ENCODE measurements at places on chromosomes 6 and 20.

GRCh38 chr20:50464026-50464724 lies 46.0 kb upstream of the PTPN1 start:
- peak; percentile 16 for DNase-seq

- DNase-seq = no peak
These were observed 2.4 kb upstream of the SPEF1 start for GRCh38 chr20:3783511-3784195.

DNA sequence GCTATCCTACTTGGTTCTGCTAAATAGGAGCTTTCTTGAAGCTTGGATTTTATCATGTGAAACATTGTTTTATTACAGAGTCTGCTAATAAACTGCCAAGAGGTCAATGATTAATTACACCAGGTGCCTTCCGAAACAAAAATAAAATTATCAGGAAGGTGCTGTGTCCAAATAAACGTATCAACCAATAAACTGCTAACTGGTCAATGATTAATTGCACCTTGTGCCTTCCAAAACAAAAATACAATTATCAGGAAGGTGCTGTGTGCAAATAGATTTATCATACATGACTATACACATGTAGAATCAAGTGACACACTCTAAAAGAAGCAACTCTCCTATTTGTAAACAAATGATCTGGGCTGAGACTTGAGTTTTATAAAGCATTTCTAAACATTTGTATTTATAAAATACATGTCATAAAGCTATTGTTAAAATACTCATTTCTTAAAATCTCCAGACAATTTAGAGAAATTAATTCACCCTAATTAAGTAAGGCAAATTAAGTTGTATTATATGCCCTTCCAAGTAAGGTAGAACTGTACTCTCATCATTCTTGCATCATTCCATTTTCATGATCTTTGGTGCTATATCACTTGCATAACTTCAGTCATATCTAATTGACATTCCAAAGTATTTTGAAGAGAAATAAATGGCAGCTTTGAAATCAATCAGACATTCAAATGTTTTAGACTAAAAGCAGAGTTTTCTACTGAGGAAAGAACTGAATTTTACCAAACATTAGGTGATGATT lies 26.8 kb downstream of the SPTLC3 start:
- no peak for DNase-seq

DNA sequence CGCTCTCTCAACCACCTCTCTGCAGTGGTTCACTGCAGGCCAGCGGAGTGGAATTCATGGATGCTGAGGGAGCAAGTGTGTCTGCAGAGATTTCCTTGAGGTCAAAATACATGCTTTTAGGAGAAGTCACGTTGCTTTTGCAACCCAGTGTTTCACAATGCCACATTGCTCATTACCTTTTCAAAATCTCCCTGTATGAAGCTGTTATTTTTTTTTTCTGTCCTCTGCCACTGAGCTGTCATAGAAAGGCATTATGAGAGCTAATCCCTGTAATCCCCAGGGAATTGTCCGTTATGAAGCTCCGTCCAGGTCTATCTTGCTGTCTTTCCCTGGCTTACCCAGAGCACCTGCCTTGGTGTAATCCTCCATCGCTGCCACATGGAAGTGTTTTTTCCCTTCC lies 60.5 kb upstream of the SLC22A23 start:
- DNase-seq = no peak

GRCh38 chr6:81668615-81669047 lies 83.8 kb downstream of the TENT5A start:
- DNase-seq = no peak

- DNase-seq = no peak
These were observed 66.6 kb downstream of the PRND start for GRCh38 chr20:4788314-4788713.

DNA sequence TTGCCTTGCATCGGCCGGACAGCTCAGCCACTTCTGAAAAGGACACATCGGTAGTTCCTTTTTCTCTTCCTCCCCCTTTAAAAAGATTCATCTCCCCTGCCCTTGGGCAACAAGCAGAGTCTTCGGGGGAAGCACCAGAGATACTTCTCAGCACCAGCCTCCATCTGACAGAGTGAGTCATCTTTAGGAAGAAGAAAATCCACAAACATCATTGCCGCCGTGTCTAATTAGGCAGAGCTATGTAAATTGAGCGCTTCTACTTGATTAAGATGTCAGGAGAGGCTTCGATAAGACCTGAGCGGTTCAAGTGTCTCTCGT lies 186.4 kb downstream of the TAF4 start:
- no peak for DNase-seq

DNA sequence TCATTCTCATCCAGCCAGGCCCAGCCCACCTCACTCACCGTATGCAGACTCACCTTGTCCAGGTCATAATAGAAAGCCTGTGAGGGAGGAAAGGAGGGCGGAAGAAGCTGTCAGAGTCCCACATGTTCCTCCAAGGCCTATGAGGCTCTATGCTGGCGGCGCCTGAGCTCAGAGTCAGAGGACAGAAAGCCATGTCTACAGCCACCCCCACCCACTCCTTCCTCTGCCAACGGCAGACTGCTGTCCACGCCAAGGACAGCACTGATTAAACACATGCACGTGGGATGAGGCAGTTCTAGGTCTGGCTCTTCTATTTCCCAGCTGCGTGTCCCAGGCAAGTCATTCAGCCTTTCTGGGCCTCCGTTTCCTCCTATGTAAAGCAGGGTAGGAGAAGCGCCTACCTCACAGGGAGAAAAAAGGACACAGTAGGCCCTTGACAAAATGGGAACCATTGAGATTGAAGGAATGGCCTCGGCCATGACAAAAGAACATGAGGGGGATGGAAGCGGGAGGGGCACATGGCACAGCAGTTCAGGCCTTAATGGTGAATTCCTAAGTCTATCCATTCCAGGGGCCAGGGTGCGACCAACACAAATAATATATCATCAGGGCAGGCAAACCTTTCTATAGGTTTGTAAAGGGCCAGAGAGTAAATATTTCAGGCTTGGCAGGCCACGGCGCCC lies 80.1 kb downstream of the RIPOR3 start:
- DNase-seq = no peak

GRCh38 chr6:91637217-91637616 lies 1050.3 kb upstream of the MAP3K7 start:
- DNase-seq = no peak

- DNase-seq = no peak
These were observed 48.9 kb downstream of the B4GALT5 start for GRCh38 chr20:49664612-49665313.

DNA sequence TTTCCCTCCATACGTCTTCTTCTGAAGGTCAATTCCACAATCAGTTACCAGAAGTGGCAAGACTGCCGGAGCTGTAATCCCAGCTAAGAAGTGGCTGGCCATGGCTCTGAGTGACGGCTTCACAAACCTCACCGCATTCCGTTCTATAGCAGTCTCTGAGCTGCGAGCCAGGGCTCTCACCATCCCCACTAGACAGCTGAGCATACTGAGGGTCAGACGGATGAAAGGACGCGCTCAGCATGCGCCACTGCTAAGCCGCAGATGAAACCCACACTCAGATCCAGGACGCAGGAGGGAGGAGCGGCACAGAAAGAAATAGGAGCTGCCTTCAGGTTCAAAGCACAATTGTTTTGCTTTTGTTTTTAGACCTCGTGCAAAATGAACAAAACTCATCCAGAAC lies 97.9 kb downstream of the ANKRD60 start:
- no peak for DNase-seq

- no peak for DNase-seq
These were observed 101.8 kb downstream of the CEP57L1 start for GRCh38 chr6:109197061-109197460.

DNA sequence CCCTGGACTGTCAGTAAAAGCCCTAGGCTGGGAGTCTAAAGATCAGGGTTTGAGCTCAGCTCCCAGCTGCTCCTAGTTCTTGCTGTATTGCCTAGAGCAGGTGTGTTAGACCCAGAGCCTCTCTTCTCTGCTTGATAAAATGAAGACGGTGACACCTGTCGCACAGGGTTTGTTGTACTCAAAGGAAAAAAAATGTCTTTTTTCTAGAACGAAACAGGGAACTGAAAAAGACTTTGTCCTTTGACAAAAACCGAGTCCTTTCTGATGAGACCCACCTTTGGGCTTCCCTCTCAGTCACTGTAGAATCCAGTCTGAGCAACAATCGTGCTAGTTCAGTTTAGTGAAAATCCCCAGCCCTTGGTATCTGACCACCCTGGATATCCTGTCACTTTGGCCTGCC lies 102.1 kb upstream of the LAMP5 start:
- DNase-seq = no peak

DNA sequence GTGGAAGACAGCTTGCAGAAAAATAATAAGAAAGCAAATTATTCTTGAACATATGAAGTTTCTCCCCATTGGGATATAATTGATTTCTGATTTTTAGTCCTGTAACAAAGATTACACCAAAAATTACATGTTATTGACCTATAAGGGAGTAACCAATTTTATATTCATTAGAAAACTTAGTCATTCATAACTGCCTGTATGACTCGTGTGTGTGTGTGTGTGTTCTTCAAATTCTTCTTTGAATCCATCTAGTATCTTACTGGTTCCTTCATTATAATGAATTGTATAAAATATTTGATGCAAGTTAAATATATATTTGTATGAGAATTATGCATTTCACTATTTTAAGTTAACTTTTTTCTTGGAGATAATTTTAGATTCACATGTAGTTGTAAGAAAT lies 310.4 kb downstream of the HAO1 start:
- no peak for DNase-seq

DNA sequence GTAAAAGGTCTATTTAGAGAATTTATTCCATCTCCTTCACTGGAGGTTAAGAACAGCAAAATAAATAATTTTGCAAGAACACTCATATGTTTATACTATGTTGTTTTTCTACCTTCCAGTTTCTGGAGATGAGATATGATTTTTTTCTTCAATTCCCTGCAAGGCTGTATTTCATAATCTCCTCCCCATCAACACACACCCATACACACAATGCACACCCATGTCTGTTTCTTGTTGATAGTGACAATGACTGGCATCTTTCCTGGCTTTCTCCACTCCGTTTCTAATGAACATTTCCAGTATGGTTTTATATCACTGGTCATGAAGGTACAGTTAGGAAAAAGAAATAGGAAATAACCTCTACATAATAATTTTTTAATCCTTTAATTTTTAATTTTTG lies 202.1 kb downstream of the ARHGAP18 start:
- no peak for DNase-seq

GRCh38 chr6:35497571-35498421 lies 917 bp upstream of the TEAD3 start:
- no peak for DNase-seq

DNA sequence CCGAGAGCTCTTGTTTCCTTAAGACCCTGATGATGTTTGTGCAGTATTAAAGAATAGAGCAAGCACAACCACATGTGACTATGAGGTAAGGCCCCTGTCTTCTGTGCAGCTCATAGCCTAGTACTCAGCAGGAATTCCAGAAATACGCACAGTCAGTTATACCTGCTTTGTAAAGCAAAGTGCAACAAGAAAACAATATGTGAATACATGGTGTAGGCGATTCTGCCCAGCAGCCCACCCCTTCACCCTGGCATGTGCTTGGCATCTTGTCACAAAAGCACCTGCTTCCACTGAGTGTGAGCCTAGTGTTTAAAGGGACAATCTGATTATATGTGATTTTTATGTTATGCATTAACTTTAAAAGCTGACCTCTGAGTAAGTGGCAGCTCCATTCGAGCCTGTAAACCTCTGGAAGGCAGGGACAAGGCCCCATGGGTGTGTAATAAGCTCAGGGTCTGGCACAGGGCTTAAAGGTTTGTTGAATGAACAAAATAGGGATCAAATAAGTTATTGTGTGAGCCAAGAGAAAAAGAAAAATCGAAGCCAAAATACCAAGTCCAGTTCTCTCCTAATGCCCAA lies 148.7 kb downstream of the DOK5 start:
- no peak for DNase-seq

- DNase-seq = no peak
These were observed 266.5 kb upstream of the CITED2 start for GRCh38 chr6:139640921-139641320.

DNA sequence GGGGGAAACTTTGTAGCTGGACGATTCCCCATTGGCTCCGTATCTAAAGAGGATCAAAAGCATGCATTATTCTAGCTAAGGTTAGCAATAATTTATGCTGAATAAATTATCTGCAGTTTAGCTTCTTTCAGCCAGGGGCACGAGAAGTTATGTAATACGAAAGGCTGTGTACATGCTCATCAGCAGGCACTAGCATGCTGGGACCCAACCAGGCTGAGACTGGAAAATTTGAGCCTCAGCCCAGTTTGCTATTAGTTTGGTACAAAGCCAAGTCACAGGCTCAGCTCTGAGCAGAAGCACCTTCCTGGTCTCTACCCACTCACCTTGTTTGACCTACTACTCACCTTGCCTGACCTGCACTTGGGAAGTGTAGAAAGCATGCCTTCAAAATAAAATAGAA lies 328.1 kb upstream of the ARID1B start:
- DNase-seq = no peak

- DNase-seq = no peak
These were observed 75.3 kb upstream of the MRAP2 start for GRCh38 chr6:83958241-83958685.

DNA sequence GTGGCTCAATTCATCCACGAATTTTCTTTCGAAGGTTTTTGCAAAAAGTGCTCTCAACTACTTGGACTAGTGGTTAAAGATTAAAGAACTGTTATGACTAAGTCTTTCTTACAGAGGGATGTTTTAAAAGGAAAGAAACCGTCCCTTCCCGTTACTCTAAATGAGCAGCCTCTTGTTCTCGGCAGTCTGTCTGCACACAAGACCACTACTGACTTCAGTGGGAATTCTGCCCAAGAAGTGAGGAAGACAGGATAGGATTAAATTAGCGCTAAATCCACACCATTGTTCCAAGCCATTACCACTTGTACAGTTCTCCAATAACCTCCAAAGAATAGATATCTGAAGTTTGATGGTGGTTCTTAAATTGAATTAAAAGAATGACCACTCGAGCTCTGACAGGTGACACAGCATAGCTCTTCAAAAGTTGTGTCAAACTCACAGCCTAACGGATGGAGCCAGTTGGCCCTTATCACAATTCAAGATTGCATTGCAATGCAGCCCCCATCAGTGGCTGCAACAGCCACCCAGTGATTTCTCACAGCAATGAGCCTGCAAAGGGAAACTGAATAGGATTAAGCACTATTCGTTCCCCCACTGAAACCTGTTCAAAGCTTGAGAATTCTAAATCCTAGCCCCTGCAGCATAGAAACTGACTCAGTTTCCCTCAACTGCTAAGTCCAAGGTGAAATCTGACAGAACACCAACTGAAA lies 1.8 kb downstream of the EPB41L2 start:
- DNase-seq = no peak

DNA sequence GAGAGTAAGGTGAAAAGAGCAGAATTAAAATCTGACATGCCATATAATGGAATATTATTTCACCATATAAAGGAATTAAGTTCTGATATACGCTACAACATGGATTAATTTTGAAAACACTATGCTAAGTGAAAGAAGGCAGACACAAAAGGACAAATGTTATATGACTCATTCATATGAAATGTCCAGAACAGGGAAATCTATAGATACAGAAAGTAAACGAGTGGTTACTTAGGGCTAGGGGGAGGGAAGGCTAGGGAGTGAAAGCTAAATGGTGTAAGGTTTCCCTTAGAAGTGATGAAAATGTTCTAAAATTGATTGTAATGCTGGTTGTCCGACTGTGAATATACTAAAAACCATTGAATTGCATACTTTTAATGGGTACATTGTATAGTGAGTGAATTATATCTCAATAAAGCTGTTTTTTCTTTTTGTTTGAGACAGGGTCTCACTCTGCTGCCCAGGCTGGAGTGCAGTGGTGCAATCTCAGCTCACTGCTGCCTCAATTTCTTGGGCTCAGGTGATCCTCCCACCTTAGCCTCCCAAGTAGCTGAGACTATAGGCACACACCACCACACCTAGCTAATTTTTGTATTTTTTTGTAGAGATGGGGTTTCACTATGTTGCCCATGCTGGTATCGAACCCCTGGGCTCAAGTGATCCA lies 8.2 kb downstream of the PRPH2 start:
- DNase-seq = no peak

- no peak for DNase-seq
These were observed 21.2 kb downstream of the MRPS18A start for GRCh38 chr6:43666196-43666920.

Measured in stimulated activated CD8-positive, alpha-beta memory T cell treated with anti-CD3 and anti-CD28 coated beads, Interleukin-4, amount 100 ng/mL, for 4 hours (primary cell).